ENCODE measurements at places on chromosomes 6 and 20.

GRCh38 chr6:160400446-160400845, 52.3 kb downstream of the SLC22A3 start:
- H3K4me1 ChIP-seq, result no peaks in the 10 kb centered on the region
- H3K27ac ChIP-seq, result no peak overlapping the region
- H3K27me3 ChIP-seq, result no peaks in the 10 kb centered on the region

DNA sequence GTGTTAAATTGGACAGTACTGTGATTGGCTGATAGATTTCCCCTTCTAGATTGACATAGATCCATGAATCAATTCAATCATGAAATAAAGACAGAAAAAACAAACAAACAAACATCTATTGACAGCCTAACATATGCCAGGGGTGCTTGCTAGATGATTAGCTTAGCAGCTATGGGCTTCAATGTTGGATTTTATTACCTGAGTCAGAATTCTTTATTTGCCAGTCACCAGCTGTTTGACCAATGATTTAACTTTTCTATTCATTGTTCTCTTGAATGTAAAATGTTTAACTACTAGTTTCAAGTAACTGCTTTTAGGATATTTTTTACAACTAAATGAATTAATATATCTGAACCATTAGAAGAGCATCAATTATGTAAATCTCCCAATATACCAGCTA, 901.3 kb upstream of the CITED2 start:
- no peak overlapping the region for H3K27ac ChIP-seq
- H3K36me3 ChIP-seq, result no peaks in the 10 kb centered on the region
- no peak for DNase-seq

DNA sequence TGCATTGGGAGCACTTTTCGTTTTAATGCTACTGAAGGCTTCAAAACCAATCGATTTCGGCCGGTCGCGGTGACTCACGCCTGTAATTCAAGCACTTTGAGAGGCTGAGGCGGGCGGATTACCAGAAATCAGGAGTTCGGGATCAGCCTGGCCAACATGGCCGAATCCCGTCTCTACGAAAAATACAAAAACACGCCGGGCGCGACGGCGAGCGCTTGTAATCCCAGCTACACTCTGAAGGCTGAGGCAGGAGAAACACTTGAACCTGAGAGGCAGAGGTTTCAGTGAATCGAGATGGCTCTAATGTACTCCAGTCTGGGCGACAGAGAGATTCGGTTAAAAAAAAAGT, 58.4 kb downstream of the TRIM38 start:
- no peaks in the 10 kb centered on the region for H3K27me3 ChIP-seq
- DNase-seq, result no peak
- peak overlapping the region; percentile 63 for H3K4me3 ChIP-seq
- no peak overlapping the region for H3K27ac ChIP-seq
- peaks cover 4% of the 10 kb centered on the region for H3K4me1 ChIP-seq

DNA sequence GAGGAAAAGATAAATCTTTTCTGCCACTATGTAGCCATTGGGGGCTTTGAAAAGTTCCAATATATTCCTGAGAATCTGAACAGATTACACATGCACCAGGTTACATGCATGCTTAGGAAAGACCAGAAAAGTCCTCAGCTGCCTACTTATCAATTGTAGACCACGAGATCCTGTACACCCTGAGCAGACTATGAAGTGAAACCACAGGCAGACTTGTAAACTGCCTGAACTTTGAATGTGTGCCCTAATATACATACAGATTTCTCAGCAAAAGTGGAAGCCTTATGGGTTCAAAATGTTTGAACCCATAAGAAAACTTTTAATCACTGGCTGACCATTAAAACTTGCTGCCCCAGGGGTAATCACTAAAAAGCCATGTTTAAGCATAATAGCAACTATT, 273.5 kb upstream of the RUNX2 start:
- no peaks in the 10 kb centered on the region for H3K4me1 ChIP-seq
- no peak overlapping the region for H3K27ac ChIP-seq
- H3K36me3 ChIP-seq, result no peaks in the 10 kb centered on the region
- no peak overlapping the region for H3K4me3 ChIP-seq
- DNase-seq, result no peak

GRCh38 chr20:25238319-25239037, 9.4 kb upstream of the PYGB start:
- no peak for DNase-seq
- no peak overlapping the region for H3K27ac ChIP-seq
- no peak overlapping the region for H3K4me3 ChIP-seq
- no peaks in the 10 kb centered on the region for H3K36me3 ChIP-seq
- H3K4me1 ChIP-seq, result no peaks in the 10 kb centered on the region

- H3K4me3 ChIP-seq, result no peak overlapping the region
- no peak overlapping the region for H3K27ac ChIP-seq
- peaks cover 1% of the 10 kb centered on the region for H3K4me1 ChIP-seq
- H3K27me3 ChIP-seq, result no peaks in the 10 kb centered on the region
Observed at GRCh38 chr6:44480097-44480541, 92.6 kb downstream of the CDC5L start.

DNA sequence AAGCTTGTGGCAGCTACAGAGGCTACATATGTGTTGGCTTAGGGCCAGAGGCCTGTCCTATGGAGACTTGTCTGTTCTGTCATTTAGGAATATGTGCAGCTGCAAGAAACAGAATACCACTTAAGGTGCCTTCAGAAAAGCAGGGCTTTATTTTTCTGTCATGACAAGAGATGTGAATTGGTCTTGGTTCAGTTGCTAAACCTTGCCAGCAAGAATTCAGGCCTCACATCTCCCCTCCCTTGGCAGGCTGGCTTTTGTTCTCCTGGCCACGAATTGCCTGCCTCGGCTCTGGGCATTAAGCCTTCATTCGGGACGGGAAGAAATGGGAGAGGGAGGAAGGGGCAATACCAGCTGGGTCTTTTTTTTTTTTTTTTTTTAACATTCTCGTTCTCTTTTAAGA, 82.4 kb upstream of the TGM3 start:
- DNase-seq, result no peak
- H3K36me3 ChIP-seq, result no peaks in the 10 kb centered on the region
- H3K4me1 ChIP-seq, result no peaks in the 10 kb centered on the region
- no peak overlapping the region for H3K27ac ChIP-seq
- H3K27me3 ChIP-seq, result no peaks in the 10 kb centered on the region
- no peak overlapping the region for H3K4me3 ChIP-seq

GRCh38 chr6:33391922-33392594, 435 bp downstream of the KIFC1 start:
- H3K36me3 ChIP-seq, result no peaks in the 10 kb centered on the region
- DNase-seq, result no peak
- no peak overlapping the region for H3K27ac ChIP-seq
- H3K27me3 ChIP-seq, result no peaks in the 10 kb centered on the region

- no peaks in the 10 kb centered on the region for H3K27me3 ChIP-seq
- no peak for DNase-seq
- H3K27ac ChIP-seq, result no peak overlapping the region
- no peaks in the 10 kb centered on the region for H3K36me3 ChIP-seq
Observed at GRCh38 chr6:2354138-2354491, 108.7 kb upstream of the GMDS start.

DNA sequence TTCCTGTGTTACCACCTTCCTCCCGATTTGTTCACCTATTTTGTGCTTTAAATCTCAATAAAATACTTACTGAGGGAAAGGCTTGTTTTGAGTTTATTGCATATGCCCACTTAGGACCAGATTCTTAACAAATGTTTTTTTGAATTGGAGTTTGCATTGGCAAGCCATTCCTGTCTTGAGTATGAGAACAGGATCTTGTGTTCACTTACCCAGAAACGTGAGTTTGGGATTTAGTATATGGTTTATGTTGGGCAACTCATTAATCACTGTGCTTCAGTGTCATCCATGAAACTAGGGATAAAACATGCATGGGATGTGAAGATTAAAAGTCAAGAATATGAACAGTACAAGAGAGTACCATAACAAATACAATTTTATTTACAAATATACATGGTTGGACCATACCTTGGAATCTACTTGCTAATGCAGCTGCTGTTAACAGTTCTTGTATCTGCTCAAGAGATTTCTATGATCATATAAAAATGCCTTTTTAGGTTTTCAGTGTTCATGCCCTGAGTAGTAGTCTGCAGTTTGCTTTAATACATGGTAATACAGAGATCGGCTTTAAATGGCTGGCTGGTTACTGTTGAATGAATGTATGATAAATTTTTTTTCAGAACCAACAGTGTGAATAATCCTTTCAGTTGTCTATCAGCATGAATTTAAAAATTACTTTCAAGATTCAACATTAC, 6.0 kb downstream of the SRSF6 start:
- H3K27ac ChIP-seq, result no peak overlapping the region
- H3K27me3 ChIP-seq, result no peaks in the 10 kb centered on the region
- H3K4me3 ChIP-seq, result no peak overlapping the region
- H3K4me1 ChIP-seq, result no peaks in the 10 kb centered on the region
- DNase-seq, result no peak

DNA sequence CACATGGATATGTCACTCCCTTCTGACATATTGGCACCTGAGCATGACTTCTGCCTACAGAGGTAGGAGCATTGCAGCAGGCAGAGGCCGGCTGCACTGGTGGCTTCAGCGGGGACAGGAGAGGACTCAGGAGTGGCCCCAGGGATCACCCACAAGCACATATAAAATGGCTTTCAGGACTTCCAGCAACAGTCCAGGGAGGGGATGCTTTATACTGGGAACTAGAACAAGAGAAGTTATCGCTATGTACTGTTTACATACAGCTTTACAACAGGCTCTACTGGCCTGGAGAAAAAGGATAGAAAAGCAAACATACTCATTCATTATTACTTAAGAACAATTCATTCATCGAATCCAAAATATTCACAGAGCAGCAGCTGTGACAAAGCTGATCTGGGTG, 337.8 kb downstream of the THBS2 start:
- no peak overlapping the region for H3K27ac ChIP-seq
- no peaks in the 10 kb centered on the region for H3K36me3 ChIP-seq
- DNase-seq, result no peak
- no peaks in the 10 kb centered on the region for H3K4me1 ChIP-seq
- H3K27me3 ChIP-seq, result no peaks in the 10 kb centered on the region
- H3K4me3 ChIP-seq, result no peak overlapping the region

DNA sequence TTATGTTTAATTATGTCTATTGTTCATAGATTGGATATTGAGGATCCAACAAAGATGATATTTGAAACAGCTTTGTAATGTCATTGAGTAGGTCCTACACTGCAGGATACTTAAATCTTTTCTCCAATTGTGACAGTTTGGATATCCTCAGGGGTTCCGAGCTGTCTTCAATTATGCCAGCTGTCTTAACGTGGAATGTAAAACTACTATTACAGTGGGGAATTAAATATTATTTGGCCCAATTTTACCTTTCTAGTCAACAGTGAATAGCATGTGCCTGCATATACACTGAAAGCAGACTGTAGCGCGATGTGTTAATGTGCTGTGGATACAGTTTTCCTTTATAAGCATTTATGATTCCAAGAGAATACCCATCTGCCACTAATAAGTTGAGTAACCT, 156.9 kb downstream of the GRIK2 start:
- no peak for DNase-seq
- peaks cover 2% of the 10 kb centered on the region for H3K4me1 ChIP-seq
- H3K27ac ChIP-seq, result no peak overlapping the region
- H3K36me3 ChIP-seq, result no peaks in the 10 kb centered on the region

DNA sequence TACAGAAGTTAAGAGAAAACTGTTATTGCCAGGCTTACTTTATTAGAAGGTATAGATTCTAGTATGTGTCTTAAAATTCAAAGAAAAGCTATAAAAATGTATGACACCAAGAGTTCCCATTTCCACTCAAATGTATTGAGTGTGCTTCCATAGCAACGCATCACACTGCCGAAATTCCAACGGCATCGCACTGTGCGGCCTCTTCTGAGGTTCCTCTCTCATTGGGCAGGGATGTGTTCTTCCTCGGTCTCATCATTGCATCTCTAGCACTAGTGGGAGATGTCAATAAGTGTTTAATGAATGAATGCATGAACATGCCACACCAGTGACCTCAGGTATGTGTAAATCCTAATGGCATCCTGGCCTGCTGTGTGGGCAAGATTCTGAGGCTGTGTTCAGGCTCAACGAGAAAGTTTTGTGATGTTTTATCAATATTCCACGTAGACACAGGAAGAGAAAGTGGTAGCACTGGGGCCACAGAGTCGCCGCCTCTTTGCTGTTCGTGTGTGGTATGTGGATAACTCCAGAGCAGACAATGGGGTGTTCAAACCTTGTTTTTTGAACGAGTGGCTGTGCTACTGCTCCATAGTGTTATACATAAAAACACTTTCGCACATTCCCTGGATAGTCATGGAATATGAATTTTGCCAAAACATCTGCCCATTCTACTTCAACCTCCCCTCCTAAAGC, 171.6 kb downstream of the ADGB start:
- DNase-seq, result no peak
- no peak overlapping the region for H3K27ac ChIP-seq
- H3K36me3 ChIP-seq, result no peaks in the 10 kb centered on the region
- no peaks in the 10 kb centered on the region for H3K27me3 ChIP-seq

DNA sequence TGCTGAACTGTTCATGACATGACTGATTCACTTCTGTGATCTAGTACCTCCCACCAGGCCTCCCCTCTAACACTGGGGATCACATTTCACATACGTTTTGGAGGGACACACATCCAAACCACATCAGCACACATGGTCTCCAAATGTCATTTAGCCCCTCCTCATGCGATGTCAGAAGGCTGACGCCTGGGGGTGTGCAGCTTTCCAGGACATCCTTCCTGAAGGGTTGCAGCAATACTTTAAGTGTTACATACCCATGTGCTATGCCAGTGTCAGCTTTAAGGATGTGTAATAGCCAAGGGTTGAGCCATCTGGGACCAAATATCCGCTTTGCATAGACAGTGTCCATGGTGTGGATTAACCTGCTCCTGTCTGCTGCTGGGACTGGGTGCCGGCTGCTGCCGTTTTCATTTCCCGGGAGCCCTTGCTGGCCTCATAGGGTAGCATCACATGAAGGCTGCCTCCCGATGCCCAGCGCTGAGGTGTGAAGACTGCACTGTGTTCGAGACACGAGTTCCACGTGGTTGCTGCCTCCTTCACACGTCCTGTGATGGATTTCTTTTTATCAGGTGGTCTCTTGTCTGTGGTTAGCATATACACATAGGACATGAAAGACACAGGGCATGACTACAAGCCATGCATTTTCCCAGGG, 219.0 kb downstream of the THBS2 start:
- no peaks in the 10 kb centered on the region for H3K4me1 ChIP-seq
- H3K36me3 ChIP-seq, result no peaks in the 10 kb centered on the region
- no peak for DNase-seq
- no peak overlapping the region for H3K27ac ChIP-seq
- no peaks in the 10 kb centered on the region for H3K27me3 ChIP-seq

- H3K4me3 ChIP-seq, result no peak overlapping the region
- DNase-seq, result no peak
- no peak overlapping the region for H3K27ac ChIP-seq
Observed at GRCh38 chr6:72316675-72317380, 305.0 kb upstream of the KCNQ5 start.

GRCh38 chr20:18166241-18166881, 28.7 kb downstream of the KAT14 start:
- H3K4me1 ChIP-seq, result peaks cover 3% of the 10 kb centered on the region
- H3K36me3 ChIP-seq, result peaks cover 12% of the 10 kb centered on the region
- H3K4me3 ChIP-seq, result no peak overlapping the region
- no peak for DNase-seq
- no peaks in the 10 kb centered on the region for H3K27me3 ChIP-seq

Data from iPS DF 6.9 (cell line).